A673 (cell line): ENCODE measurements at places on chromosomes 1 and 21.

GRCh38 chr1:50968821-50969610, 1.0 kb upstream of the CDKN2C start:
- DNase-seq = peak; percentile 53

DNA sequence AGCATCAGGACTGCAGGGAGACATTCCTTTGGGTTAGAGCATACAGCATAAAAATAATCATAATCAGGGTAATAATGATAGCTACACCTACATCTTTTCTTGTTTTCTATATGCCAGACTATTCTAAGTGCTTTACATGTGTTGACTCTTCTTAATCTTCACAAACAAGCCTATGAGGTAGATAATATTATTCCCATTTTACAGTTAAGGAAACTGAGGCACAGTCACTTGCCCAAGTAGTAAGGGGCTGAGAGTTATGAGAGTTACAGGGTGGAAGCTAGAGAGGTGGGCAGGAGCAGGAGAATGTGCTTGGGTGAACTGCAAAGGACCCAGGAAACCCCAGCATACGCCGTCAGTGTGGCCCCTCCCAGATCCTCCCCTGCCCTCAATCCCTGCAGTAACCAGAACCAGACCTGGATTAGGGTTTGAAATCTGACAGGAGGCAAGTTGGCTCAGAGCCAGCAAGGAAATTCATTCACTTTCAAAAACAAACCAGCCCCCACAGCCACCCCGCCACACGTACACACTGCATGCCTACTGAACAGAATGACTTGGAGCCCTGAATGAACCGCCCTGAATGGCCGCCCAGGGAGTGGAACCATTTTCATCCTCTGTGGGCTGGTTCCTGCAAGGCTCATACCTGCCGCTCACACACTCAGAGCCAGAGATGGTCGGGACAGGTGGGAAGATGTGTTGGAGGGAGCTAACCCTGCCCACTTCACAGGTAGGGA, 126.1 kb downstream of the TRABD2B start:
- DNase-seq = peak; percentile 6

GRCh38 chr1:30609336-30609998, 113.9 kb downstream of the MATN1 start:
- no peak for DNase-seq

GRCh38 chr1:56229186-56229585, 350.2 kb downstream of the PLPP3 start:
- DNase-seq = no peak

DNA sequence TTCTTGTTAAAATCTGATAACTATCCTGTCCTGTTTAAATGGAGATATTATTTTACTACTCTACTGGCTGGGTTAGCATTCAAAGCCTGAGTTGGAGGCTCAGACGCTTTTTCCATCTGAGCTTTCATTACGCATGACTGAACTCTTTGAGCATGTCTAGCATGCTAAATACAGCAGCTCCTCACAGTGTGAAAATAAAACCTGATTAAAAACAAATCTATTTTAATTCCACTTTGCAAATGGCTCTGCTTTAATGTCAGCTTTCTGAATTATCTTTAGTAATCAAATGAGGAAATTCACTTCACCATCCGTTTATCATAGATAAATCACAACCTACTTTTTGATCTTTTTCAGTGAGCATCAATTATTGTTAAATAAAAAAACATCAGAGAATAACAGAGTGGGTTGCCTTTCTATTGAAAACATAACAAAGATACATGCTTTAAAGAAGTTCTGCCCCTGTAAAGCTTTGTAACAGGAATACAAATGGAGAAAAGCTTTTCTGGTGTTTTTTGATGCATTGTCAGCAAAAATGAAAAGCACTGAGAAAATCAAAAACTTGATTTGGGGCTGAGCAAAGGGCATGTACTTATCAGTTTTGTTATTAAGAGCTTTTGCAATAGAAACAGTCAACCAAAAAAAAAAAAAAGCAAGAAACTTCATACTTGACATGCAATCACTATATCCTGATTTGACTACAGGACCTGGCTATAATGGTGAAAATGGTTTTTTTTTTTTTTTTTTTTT, 3.5 kb upstream of the SPEN start:
- peak; percentile 67 for DNase-seq

DNA sequence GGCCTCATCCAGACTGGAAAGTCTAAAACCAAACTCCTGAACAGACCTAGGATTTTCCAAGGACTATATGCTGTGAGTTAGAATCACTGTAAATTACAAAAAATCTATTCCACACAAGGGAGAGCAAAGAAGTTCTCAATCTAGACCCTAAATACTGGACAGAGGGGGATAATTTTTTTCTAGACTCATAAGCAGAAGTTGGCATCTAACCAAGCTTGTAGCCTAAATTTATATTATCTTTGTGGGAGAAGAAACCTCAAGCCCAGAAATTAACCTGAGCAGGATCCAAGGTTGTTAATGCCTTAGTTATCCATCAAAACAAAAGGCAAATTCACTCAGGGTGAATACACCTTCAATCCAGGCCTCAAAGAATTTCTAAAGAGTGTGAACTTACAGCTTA, 290.2 kb downstream of the SMYD3 start:
- no peak for DNase-seq

DNA sequence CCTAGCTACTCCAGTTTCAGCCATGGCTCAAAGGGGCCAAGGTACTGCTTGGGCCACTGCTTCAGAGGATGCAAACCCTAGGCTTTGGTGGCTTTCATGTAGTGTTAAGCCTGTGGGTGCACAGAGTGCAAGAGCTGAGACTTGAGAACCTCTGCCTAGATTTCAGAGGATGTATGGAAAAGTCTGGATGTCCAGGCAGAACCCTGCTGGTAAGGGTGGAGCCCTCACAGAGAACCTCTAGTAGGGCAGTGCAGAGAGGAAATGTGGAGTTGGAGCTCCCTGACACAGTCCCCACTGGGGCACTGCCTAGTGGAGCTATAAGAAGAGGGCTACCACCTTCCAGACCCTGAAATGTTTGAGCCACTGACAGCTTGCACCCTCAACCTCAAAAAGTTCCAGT, 16.2 kb downstream of the RIIAD1 start:
- DNase-seq = no peak

GRCh38 chr1:21669258-21670058, at the start of gene RAP1GAP:
TSS of gene RAP1GAP (minus strand) at chr1:21669357. CDS start at chr1:21620032, 49,325 bp downstream.
- DNase-seq = peak; percentile 45

- no peak for DNase-seq
Measured at GRCh38 chr1:30342535-30343141, 380.7 kb downstream of the MATN1 start.

GRCh38 chr1:72282271-72283021, at the start of gene NEGR1:
TSS of gene NEGR1 (minus strand) at chr1:72282539.
- DNase-seq = peak; percentile 98

GRCh38 chr1:7651203-7651602, 119.9 kb upstream of the VAMP3 start:
- DNase-seq = no peak

GRCh38 chr1:192726820-192727504, 81.9 kb upstream of the RGS2 start:
- no peak for DNase-seq

- DNase-seq = peak; percentile 79
Measured at GRCh38 chr1:33338440-33339211, 17.7 kb upstream of the A3GALT2 start.

- DNase-seq = no peak
Measured at GRCh38 chr1:181778640-181779260, 282.8 kb downstream of the ZNF648 start.

DNA sequence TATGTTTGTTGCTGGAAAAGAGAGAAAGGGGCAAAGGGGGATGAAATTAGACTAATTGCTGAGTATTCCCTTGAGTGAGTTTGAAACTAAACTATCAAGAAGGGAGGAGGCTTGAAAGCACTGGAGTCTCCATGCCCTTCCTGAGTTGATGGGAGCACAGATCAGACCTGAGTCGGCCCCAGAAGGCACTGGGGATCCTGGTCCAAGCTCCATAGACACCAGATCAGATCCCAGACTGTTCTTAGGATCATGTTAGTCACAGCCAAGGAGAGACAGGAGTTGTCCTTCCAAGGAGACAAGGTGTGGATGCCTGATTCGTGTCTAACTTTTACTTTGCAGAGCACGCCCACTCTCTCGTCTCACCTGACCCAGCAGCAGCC, 152.3 kb downstream of the NR5A2 start:
- DNase-seq = peak; percentile 25

- DNase-seq = no peak
Measured at GRCh38 chr1:91579658-91580228, 79.1 kb downstream of the CDC7 start.

- DNase-seq = no peak
Measured at GRCh38 chr1:48720929-48721328, 55.8 kb downstream of the BEND5 start.

- DNase-seq = no peak
Measured at GRCh38 chr1:203600782-203601513, 25.7 kb upstream of the ATP2B4 start.

GRCh38 chr1:40299366-40300248, 17.5 kb downstream of the COL9A2 start:
- no peak for DNase-seq
